Activated naive CD4-positive, alpha-beta T cell treated with anti-CD3 and anti-CD28 coated beads for 36 hours (primary cell): ENCODE measurements at places on chromosomes 7 and 10.

GRCh38 chr7:75885036-75885435 lies 6.2 kb downstream of the RHBDD2 start:
- no peak for DNase-seq

- no peak for DNase-seq
These were observed 10.1 kb upstream of the UNC5B start for GRCh38 chr10:71202314-71202713.

DNA sequence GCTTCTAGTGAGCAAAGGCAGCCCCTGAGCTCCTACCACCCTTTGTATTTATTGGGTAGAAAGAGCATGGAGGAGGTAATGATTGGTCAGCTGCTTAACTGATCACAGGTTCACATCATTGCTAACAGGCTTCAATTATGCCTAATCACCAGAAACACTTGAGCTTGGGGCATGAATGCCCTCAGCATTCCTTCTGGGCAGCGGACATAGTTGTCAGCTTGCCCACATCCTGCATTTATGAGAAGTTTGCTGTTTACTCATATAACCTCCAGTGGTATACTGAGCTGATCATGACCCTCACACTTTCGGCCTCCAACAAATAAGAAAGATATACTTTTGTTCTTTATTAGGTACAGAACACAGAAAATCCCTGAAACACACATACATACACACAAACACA lies 140.3 kb upstream of the ODAD2 start:
- no peak for DNase-seq

DNA sequence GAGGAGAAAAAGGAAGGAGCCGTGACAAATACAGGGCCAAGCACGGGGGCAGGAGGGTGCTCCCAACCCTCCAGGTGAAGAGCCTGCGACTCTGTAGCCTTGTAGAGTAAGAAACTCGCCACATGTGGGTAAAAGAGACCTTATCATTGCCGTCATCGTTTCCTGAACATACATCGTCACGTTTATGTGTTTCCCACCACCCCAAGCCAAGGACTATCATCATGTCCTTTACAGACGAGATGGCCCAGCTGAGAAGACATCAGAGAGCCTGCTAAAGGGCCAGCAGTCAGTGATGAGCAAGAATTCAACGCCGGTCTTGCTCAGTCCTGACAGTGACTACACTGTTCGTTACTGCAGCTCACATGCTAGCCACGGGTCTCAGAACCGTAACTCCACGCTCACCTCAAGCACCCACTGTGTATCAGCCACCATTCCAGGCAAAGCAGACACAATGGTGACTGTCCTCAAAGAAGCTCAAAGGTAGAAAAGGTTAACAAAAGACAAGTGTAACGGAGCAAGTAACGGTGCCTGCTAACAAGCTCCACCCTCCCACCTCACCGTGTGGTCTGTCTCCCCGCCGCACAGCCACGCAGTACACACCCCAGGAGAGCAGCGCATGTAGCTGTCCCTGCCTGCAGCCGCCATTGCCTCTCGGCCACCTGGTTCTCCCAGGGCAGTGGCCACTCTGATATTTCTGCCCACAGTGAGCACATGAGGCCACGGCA lies 147.8 kb downstream of the MAD1L1 start:
- no peak for DNase-seq

DNA sequence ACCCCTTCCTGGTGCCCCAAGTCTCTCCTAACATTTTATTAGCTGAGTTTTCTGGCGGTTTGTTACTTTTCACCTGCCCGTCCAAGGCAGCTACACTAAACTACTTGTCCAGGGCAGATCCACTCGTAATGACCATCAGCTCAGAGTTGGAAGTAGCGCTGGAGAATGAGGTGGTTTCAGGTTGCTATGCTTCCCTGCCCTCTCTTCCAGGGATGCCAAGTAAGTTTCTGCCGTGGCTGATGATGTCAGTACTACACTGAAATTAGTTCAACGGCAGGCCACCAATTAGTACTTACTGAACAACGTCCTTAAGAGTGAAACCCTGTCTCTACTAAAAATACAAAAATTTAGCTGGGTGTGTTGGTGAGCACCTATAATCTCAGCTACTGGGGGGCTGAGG lies 55.2 kb downstream of the DIP2C start:
- DNase-seq: no peak

DNA sequence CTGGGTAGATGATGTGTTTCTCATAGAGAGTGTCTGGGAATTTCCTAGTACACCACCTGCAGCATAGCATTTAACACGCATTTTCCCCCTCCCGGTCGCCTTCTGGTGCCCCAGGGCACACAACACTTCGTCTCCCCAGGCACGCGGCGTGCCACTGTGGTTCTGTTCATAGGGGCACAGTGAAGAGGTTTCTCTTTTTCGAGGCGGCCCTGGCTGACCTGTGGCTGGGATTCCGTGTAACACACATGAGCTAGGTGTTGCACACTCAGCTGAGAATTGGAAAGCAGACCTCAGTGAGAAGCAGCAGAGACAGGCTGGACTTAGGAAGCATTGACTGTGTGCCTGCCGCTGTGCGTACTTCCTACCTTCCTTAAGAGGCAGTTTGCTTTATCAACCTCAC lies 214.3 kb upstream of the SHH start:
- DNase-seq: no peak

- DNase-seq: no peak
These were observed 954.7 kb upstream of the ZNF722 start for GRCh38 chr7:63043657-63044543.

- DNase-seq: no peak
These were observed 100.1 kb downstream of the HOXA1 start for GRCh38 chr7:26995666-26996065.

- DNase-seq: peak; percentile 55
These were observed 54.4 kb downstream of the SH3PXD2A start for GRCh38 chr10:103800789-103801540.

DNA sequence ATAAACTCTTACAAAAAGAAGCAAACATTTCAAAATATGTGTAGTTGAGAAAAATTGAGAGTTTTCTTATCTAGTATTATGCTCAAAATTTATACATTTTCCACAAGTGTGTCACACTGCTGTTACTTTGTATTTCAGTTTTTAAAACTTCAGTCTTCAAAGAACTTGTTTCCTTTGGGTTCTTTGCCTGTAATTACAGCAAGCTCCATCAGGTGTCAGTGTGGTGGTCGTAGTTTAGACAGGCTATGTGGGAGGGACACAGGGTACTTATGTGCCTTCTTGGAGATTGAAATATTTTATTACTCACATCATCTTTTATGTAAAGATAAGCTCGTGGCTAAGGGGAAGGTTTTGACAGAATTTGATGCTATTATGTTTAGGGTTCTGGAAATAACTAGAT lies 360.5 kb downstream of the FGFR2 start:
- no peak for DNase-seq

- DNase-seq: no peak
These were observed 27.1 kb upstream of the TTYH3 start for GRCh38 chr7:2604608-2605174.

GRCh38 chr7:54591404-54592386 lies 49.5 kb downstream of the VSTM2A start:
- no peak for DNase-seq

DNA sequence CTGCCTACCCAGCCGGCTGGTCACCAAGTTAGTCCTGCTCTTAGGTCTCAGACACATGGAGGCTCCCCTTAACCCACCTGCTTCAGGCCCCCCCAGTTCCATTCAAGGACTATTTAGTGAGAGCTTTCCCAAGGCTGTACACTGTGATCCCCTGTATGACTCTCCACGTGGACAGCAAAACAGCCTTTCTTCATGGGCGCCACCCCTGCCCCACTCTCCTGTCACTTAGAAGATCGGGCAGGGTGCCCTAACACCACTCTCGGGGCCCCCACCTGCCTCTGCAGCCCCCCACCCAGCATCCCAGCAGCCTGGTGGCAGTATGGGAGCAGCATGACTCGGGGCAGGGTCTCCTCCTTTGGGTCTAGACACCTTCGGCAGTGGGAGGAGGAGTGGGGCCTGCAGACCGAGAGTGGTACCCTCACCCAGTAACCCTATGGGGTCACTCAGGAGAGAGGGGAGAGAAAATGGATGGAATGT lies 116.6 kb downstream of the PTPN20 start:
- DNase-seq: no peak

DNA sequence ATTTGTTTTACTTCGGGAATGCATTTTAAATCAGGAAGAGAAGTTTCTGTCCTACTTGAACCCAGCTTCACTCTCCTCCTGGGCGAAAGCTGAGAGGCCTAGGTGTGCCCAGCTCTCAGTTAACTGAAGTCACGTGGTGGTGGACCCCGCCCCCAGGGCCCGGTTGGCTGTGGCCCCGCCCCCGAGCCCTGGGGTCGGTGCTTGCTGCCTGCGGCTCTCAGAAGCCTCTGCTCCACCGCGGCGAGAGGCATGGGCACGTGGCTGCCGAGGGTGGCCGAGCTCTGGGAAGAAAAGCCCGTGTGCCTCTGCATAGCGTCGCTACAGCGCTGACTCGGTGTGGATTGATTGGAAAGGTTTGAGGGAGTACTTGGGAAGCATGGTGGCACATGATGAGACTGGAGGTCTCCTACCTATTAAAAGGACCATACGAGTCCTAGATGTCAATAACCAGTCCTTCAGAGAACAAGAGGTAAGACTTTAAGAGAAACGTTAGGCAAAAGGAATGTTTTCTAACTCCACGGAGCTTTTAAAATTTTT lies 34.1 kb downstream of the NET1 start:
- DNase-seq: peak; percentile 77

- no peak for DNase-seq
These were observed 9.1 kb downstream of the WDR86 start for GRCh38 chr7:151400626-151401315.

- DNase-seq: no peak
These were observed 404.5 kb downstream of the ADRA2A start for GRCh38 chr10:111481261-111481826.

GRCh38 chr7:110809832-110810231 lies 281.1 kb upstream of the LRRN3 start:
- DNase-seq: no peak

- no peak for DNase-seq
These were observed 156.1 kb downstream of the MAD1L1 start for GRCh38 chr7:2076649-2077064.

- DNase-seq: no peak
These were observed 1100.7 kb upstream of the GHITM start for GRCh38 chr10:83038631-83039030.

- no peak for DNase-seq
These were observed 231.2 kb downstream of the SNX13 start for GRCh38 chr7:17709127-17709526.

GRCh38 chr7:55546814-55547213 lies 25.5 kb downstream of the VOPP1 start:
- peak; percentile 78 for DNase-seq

GRCh38 chr10:71551970-71552369 lies 155.2 kb downstream of the CDH23 start:
- no peak for DNase-seq

- no peak for DNase-seq
These were observed 8.5 kb upstream of the HK1 start for GRCh38 chr10:69269761-69270160.

GRCh38 chr10:129398711-129399141 lies 68.3 kb upstream of the MGMT start:
- DNase-seq: no peak

DNA sequence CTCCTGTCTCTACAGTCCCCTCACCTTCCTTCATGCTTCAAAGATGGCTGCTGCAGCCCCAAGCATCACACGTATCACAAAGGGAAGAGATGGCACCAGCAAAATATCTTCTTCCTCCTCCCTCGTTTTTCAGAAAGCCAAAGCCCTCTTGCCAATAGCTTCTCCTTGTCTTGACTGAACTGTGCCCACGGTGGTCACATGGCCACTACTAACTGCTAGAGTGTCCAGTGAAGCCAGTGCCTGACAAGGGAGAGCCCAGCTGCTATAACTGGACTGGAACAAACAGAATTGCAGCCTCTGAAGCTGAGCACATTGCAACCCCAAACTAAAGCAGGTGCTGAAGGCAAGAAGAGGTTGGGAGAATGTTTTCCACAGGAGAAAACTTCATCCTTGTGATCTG lies 120.8 kb upstream of the RET start:
- DNase-seq: no peak

- DNase-seq: no peak
These were observed 770 bp downstream of the PRXL2A start for GRCh38 chr10:80409121-80409520.

DNA sequence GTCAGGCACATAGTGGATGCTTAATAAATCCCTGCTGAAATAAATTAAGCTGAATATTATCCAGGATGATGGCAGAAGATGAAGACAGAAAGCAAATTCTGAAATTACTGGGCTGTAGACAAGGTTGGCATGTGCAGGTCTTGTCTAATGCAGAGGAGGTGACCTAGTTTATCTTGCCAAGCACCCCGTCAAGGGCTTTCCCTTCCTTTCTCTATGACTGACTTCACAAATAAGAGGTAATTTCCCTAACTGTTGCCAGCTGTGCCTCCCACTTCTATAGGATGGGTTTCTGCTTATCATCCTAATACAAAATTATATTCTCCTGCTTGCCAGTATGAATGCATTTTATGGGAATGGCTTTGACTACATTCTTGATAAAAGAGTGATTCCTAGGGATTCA lies 38.0 kb downstream of the LHFPL3 start:
- no peak for DNase-seq

DNA sequence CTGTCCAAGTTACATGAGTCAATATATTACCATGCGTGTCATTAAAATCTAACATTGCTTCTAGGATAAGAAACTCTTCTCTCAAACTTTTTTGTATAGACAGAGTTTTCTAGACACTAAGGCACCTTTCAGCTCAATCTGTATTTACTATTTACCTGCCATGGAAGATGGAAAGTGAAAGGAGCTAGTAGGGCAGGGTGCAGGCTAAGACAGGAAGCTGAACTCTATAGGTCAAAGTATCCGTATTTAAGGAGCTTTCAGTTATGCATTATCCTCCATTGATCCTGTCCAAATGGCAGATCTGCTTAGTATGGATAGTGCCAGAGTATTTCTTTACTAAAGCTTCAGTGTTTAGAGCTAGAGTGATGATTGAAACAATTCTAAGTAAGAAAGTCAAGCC lies 612.8 kb downstream of the IPMK start:
- no peak for DNase-seq

GRCh38 chr7:157253850-157254249 lies 83.0 kb upstream of the DNAJB6 start:
- no peak for DNase-seq

DNA sequence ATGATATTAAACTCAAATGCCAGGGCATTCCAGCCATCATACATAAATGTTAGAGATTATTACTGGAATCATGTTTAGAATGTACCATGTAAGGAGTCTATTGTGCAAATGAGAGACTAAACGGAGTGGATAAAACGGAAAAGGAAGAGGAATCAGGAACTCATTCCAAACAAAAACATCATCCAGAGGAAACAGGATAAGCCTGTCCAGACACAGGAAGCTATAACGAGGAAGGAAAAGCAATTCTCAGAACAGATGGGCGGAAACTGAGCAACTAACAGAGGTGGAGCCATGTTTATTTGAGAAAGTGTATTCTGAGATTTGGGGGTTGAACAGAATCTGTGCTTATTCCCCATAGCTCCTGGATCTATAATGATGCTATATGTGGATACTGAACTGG lies 52.3 kb upstream of the TRIM24 start:
- no peak for DNase-seq

GRCh38 chr10:66008221-66008620 lies 917.6 kb upstream of the LRRTM3 start:
- DNase-seq: no peak

- no peak for DNase-seq
These were observed 200.1 kb downstream of the LRRN3 start for GRCh38 chr7:111290982-111291381.

GRCh38 chr10:127592586-127592985 lies 43.5 kb downstream of the NPS start:
- DNase-seq: no peak
